ENCODE measurements at places on chromosomes 1 and 21. TPM values are rescaled to one million over a fixed set of nuclear protein-coding genes. Genes with fewer than 3 reads are reported as not detected.

CAPN9 gene
- total RNA-seq, result not detected

DSCAM gene
- total RNA-seq, result not detected

HFM1 gene
- total RNA-seq, result 0.11 TPM

DNA sequence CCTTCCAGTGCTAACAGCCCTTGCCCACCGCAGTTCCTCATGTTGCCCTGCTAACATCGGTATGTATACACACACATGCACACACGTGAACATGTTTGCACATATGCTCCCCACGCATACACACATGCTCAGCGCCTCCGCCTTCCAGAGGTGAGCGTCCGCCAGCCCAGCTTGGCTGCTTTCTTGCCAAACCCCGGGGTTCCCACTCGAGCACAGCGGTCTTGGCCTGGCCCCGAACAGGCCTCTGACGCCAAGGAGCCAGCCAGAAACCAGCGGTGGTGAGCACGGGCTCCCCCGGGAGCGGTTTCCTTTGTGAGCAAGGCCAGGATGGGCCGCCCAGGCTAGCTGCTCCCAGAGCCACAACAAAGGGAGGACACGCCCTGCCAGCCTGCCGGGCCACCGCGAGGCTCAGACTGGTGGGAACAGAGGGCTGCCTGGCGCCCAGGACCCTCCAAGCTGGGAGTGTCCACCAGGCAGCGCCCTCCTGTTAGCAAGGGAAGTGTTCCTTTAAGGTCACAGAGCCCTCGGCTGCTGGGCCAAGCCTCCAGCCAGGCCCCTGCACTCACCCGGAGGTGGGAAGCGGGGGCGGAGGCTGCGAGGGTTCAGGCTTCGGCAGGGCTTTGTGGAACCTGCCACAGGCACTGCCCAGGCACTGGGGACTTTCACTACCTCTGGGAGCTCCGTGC, 65.4 kb downstream of the ALPL start:
- no peak overlapping the region for H3K4me3 ChIP-seq
- H3K36me3 ChIP-seq, result no peaks in the 10 kb centered on the region
- H3K27me3 ChIP-seq, result peaks cover 8% of the 10 kb centered on the region

DNA sequence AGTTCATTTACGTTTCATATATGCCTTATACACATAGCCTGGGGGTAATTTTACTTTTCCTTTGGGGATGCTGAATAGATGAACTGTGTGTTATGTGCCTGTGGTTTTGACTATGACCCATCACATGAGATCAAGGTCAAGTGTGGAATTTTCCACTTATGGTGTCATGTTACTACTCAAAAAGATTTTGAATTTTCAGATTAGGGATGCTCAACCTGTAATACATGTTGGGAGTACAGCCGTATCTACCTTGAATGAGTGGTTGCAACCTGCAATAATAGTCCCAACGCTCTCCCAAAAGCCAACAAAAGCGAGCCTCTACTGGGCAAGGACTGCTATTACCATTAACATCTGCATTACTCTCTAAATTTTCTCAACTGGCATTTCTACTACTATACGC, 68.5 kb upstream of the SDC3 start:
- no peaks in the 10 kb centered on the region for H3K27me3 ChIP-seq
- peaks cover 12% of the 10 kb centered on the region for H3K4me1 ChIP-seq
- no peak overlapping the region for H3K27ac ChIP-seq
- peaks cover 9% of the 10 kb centered on the region for H3K36me3 ChIP-seq

All from endothelial cell of umbilical vein (primary cell).